Stimulated activated CD4-positive, alpha-beta T cell treated with anti-CD3 and anti-CD28 coated beads, TNF-alpha, amount 100 ng/mL, for 4 hours (primary cell): ENCODE measurements at places on chromosomes 13 and 19.

- DNase-seq: peak; percentile 31
Observed at GRCh38 chr13:114142640-114143490, 10.4 kb upstream of the RASA3 start.

DNA sequence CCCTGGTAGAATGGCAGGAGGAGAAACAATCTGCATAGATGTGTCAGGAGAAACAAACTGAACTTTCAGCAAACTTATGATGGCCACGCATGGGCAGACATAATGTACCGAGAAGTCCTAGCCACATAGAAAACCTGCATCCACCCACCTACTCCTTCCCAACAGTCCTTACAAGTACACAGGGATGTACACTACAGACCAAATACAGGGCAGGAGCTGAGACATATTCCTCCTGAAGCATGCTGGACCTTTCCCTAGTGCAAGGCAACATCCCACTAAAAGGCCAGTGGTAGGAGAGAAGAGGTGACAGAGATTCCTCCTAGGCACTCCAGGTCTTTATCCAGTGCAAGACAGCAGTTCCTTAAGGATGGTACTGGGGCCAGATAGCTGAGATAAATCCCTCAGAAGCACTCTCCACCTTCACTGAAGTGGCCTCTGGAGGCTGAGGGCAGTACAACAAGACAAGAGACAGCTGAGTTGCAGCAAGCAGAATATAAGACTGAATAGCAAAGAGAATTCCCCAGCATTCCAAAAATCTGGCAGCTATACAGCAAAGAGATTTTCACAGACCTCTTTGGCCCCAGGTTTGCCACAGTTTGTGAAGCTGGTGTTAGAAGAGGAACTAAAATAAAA lies 18.3 kb downstream of the VWA8 start:
- DNase-seq: no peak

- peak; percentile 56 for DNase-seq
Observed at GRCh38 chr19:7678971-7679751, 1.5 kb upstream of the TRAPPC5 start.

GRCh38 chr19:55358943-55359908 lies 3.8 kb downstream of the GARIN5B start:
- no peak for DNase-seq

- DNase-seq: no peak
Observed at GRCh38 chr13:114112231-114112825, 20.1 kb downstream of the RASA3 start.
